ENCODE measurements at places on chromosomes 3 and 15.

- DNase-seq = no peak
These were observed 123.5 kb upstream of the CRBN start for GRCh38 chr3:3302964-3303363.

- DNase-seq = no peak
These were observed 72.9 kb upstream of the MNS1 start for GRCh38 chr15:56537881-56538280.

DNA sequence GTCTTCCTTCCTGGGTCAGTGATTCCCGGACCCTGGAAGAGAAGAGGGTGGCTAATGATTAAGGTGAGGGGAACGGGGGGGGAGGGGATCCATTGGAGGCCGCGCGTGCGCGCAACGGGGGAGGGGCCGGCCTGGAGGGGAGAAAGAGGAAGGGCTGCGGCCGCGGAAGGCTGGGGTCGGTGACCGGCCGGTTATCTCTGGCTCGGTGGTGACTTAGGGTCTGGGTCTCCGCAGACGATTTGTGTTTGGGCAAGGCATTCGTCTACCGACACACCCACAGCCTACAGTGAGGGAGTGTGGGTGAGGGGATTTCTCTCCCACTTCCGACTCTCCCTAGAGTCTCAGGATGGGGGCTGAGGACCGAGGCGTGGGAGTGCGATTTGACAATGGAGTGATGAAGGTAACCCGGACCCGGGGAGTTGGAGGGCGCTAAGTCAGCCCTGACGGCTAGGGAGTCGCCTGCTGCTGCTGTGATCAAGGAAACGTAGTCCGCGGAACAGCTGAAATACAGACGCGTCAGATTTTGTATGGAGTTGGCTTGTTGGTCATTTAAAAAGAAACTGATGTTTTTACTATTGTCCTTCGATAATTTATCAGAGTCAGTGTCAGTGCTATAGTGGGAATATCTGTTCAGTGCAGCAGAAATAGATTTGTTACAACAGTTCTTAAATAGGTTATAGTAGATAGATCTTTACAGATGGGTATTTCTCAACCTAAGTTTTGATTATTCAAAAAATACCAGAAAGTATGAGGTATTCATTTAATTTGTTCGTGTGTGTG, 733 bp downstream of the RNF111 start:
- DNase-seq = no peak

- peak; percentile 34 for DNase-seq
These were observed 1435.2 kb upstream of the CADM2 start for GRCh38 chr3:83523470-83524073.

DNA sequence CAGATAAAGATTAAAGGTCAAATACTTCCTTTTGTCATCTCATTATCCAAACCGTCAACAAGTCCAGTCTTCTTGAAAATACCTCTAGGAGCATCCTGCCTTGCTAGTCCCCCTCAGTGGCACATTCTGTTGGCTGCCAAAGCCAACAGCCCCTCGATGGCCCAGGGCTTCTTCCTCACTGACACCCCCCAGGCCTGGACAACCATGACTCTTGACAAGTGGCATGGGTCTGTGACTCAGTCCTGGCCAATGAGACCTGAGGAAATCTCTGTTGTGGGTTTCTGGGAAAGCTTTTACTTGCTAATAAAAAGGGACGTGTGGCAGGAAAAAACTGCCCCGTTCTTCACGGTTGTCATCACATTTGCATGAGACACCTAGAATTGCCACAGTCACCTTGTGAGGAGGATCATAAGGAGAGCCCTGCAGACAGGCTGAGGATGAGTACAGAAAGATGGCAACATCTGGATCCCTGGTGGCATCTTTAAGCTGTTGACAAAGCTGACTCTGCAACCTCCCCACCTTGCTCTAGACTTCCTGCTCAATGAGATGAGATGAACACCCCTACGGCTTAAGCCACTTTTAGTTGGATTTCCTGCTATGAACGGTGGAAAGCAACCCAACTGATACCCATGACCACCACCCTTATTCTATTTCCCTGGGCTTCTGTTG, 81.5 kb downstream of the OXNAD1 start:
- DNase-seq = no peak

DNA sequence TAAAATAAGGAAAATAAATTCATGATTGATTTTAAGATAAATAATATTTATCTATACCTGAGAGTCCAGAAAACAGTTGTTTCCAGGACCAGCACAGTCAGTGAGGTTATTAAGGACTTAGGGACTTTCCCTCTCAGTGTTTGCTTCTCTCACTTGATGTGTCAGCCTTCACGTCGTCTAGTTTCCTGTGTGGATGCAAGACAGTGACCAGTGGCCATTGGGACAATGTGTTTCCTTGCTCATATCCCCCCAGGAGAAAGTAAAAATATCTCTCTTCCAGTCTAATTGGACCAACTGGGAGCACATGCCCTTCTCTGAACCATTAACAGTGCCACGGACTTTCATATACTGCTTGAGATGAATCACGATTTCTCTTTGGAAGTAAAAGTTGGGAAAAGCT, 157.8 kb upstream of the CTNNB1 start:
- DNase-seq = no peak

GRCh38 chr15:98731712-98732450, 83.5 kb downstream of the IGF1R start:
- DNase-seq = no peak

DNA sequence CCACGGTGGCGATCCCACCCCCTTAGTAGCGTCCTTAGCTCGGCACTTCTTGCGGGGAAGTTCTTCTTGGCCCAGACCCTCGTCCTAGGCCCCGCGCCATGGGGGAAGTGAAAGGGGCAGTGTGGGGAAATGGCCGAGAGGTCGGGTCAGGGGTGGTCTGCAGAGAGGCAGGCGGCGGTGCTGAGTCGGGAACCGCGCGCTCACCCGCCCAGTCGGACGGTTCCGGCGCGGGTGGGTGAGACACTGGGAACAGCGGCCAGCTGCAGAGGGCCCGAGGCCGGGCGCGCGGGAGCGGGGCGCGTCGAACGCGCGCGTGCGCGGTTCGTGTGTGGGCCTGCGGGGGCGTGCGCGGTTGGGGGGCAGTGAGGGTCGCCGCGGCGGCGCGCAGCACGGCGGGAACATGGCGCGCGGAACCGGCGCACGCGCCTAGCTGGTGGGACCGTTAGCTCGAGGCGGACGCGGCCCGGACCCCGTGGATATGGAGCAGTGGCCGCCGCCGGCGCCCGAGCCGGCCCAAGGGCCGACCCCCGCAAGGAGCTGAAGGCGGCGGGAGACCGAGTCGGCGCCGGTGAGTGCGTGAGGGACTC, 246.9 kb downstream of the GOLGA6L6 start:
- no peak for DNase-seq

GRCh38 chr3:135199137-135199536, 404.1 kb downstream of the EPHB1 start:
- DNase-seq = no peak

DNA sequence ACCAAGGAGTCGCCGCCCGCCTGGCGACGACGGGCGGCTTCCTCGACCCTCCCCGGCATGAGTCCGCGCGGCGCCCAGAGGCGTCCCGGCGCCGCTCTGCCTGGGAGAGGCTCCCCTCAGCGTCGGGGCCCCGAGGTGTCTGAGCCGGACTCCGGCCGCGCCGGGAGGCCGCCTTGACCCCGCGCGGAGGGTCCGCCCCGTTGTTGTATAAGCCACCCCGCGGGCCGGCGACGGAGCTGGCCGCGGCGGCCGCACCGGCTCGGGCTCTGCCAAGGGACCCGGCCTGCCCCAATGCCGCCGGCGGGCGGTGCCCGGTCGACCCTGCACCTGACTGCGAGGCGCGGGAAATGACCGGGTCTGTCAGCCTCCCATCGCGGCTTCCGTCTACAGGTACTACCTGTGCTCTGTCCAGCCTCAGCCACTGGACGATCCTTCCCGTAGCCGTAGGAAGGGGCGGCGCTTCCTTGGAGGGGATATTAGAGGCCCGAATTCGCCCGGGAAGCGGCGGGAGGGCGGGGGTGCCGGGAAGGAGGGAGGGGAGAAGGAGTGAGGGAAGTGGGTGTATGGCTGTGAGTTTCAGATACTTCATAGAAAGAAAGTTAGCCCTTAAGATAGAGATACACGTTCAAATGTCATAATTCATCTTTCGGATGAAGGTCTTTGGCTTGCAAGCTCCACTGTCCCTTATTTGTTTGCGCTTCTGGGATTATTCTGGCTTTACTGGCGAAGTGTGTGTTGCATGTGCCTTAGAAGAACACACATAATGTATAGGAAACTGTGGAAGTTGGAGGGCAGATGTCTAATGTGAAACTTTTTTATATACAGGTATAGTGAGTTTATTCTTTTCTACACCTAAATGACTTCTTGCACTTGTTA, 620 bp downstream of the ABHD5 start:
- DNase-seq = no peak

- no peak for DNase-seq
These were observed 368.2 kb downstream of the GBE1 start for GRCh38 chr3:81393251-81393650.

DNA sequence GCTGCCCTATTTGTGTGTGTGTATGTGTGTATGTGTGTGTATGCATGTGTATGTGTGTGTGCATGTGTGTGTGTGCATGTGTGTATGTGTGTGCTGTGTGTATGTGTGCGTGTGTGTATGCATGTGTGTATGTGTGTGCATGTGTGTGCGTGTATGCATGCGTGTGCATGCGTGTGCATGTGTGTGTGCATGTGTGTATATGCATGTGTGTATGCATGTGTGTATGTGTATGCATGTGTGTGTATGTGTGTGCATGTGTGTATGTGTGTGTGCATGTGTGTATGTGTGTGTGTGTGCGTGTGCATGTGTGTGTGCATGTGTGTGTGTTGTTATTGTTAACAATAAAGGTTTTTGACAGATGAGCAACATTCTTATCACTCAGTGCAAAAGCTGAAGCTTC, 110.8 kb upstream of the HES1 start:
- no peak for DNase-seq

DNA sequence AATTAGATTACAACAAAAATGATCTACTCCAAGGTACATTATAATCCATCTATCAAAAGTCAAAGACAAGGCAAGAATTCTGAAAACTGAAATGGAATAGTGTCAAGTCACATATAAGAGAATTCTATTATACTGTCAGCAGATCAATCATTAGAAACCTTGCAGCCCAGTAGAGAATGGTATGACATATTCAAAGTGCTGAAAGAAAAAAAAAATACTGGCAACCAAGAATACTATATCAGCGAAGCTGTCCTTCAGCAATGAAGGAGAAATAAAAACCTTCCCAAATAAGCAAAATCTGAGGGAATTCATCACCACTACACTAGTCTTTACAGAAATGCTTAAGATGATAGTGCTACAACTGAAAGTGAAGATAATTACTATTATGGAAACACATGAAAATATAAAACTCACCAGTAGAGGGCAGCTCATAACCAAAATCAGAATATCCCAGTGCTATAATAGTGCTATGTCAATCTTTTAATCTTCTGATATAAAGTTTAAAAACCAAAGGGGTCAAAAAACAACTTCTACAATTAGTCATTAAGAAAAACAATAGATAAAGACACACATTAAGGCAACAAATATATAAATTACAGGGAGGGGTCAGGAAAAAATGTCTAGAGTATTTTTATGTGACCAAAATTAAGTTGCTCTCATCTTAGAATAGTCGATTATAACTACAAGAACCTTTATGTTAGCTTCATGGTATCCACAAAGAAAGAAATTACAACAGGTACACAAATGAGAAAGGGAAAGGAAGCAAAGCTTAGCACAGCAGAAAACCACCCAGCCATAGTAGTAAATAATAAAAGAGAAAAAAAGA, 190.7 kb upstream of the CNTN6 start:
- DNase-seq = no peak

DNA sequence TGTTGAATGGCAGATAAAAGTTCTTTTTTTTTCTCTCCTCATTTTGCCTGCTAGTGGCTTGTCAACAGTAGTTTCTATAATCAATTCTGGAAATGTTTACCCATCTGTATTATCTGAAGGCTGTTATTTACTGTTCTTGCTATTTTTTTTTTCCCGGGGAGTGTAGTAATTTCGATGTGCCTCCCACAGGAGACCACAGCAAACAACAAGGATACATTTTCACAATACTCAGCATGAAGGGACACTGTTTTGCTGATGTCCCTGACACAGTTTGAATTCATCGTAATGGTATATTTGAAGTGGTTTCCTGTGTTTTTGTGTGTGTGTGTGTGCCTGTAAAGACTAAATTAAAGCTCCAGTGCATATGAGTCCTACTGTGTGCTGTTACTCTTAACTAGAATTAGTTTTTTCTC, 92.1 kb upstream of the ICE2 start:
- no peak for DNase-seq

- DNase-seq = no peak
These were observed 684 bp upstream of the RPS27L start for GRCh38 chr15:63157891-63158431.

DNA sequence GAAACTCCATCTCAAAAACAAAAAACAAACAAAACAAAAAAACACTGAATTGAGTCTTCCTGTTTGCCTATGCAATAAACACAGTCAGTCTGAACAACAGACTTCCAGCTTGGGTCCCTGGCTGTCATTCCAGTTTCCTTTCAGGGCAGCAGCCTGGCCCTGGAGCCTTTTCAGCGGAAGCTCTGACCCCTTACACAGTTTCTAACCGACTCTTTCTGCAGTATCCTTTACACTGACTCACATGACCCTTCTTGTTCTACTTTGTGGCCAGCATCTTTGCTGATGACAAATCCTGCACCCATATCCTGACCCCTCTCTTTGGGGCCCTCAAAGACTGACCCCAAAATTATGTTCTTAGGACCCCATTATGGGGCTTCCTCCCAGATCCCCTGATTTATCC, 38.3 kb upstream of the INO80 start:
- DNase-seq = no peak

- DNase-seq = no peak
These were observed 294.5 kb downstream of the NAALADL2 start for GRCh38 chr3:175153595-175153994.

- DNase-seq = no peak
These were observed 2.1 kb upstream of the ANP32A start for GRCh38 chr15:68822818-68823217.

Measured in NCI-H2107 (cell line).